ENCODE measurements at places on chromosomes 6 and 20.

GRCh38 chr6:35496841-35497570 lies at the start of gene TEAD3:
Gene TEAD3 (minus strand): TSS chr6:35497079.
- no peaks in the 10 kb centered on the region for H3K27me3 ChIP-seq
- H3K27ac ChIP-seq = peak within 1 kb of the TSS; percentile 99
- peak within 1 kb of the TSS; percentile 92 for H3K4me3 ChIP-seq

DNA sequence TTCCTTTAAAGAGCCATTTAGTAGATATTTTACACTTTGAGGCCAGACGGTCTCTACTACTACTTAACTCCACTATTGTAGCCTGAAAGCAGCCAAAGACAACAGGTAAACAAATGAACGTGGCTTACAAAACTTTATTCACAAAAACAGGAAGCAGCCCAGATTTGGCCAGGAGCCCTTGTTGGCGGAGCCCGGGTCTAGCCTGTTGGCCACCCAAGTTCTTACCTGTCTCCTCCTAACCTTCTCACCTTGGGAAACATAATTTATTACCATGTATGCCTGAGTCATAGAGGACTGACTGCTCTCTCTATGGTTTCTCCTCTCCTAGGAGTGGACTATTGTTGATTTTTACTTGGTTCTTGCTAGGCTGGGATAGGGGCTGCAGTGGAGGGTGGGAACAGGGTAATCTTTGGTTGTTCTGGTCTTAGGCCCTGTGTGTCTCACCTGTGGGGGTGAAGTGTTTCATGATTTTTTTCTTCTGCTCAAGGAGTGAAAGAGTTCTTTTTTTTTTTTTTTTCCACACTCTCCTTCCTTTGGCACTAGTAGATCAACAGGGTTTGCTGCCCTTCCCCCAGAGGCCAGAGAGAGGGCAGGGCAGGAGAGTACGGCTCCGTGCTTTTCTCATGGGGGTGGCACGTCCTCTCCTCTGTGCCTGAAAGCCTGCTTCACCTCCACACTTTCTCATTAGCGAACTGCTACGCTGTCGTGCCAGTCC lies 90.0 kb downstream of the RPP40 start:
- H3K27me3 ChIP-seq = no peaks in the 10 kb centered on the region
- peaks cover 25% of the 10 kb centered on the region for H3K4me1 ChIP-seq
- no peak overlapping the region for H3K4me3 ChIP-seq
- no peaks in the 10 kb centered on the region for H3K36me3 ChIP-seq
- H3K27ac ChIP-seq = peak overlapping the region; percentile 50

DNA sequence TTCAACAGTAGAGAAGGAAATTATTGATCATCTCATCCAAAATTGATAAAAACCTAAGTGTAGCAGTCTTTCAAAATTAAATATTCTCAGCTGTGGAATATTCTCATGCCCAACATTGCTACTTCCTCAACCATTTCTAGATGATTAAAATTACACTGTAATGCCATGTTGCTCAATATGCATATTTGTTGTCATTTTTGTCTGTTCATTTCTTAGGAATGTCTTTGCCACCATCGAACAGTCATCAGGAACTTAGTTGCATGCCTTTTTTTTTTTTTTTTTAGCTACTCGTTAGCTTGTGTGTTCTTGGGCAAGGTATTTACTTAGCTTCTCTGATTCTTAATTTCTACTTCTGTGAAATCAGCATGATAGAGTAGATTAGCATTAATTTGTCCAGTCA lies 188.6 kb downstream of the DTNBP1 start:
- peaks cover 3% of the 10 kb centered on the region for H3K4me1 ChIP-seq
- no peak overlapping the region for H3K27ac ChIP-seq
- no peaks in the 10 kb centered on the region for H3K36me3 ChIP-seq
- no peaks in the 10 kb centered on the region for H3K27me3 ChIP-seq
- no peak for DNase-seq

DNA sequence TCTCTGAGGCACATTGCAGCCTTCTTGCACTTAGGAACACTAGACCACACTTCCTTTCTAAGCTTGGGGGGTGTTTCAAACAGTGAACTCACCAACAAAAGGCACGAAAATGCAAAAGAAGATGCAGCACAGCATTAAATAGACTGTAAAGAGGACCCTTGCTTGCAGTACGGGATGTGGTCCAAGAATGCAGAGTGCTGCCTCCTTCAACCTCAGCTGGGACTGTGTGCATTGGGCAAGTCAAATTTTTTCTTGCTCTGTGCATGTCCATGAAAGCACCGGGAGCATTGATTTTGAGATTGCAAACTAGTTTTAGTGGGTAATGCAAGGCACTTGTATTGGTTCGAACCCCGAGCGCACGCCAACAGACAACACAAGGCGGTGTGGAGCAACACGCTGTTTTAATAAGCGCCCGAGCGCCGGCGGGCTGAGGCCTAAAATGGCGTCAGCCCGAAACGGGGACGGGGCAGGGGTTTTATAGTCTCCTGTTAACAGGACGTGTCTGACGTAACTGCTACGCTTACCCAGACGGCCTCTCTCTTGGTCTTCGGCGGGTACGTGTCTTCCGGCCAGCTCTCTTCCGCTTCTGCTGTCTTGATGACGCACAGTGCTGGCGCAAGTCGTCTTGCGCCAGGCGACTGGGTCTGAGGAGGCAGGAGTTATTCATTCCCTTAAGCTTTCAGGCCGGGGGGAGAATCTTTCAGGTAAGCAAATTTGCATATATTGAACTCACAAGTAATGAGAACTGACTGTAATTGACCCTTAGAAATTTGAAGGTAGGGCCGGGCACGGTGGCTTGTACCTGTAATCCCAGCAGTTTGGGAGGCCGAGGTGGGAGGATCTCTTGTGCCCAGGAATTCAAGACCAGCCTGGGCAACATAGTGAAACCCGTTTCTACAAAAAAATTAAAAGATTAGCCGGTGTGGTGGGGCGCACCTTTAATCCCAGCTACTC lies 18.7 kb upstream of the ZFP64 start:
- no peaks in the 10 kb centered on the region for H3K4me1 ChIP-seq
- DNase-seq = no peak
- H3K36me3 ChIP-seq = no peaks in the 10 kb centered on the region
- H3K4me3 ChIP-seq = no peak overlapping the region

GRCh38 chr20:62924442-62925075 lies 1.7 kb downstream of the DIDO1 start:
- peak; percentile 55 for DNase-seq
- H3K27me3 ChIP-seq = no peaks in the 10 kb centered on the region
- H3K27ac ChIP-seq = peak overlapping the region; percentile 98
- H3K4me1 ChIP-seq = peaks cover 63% of the 10 kb centered on the region

DNA sequence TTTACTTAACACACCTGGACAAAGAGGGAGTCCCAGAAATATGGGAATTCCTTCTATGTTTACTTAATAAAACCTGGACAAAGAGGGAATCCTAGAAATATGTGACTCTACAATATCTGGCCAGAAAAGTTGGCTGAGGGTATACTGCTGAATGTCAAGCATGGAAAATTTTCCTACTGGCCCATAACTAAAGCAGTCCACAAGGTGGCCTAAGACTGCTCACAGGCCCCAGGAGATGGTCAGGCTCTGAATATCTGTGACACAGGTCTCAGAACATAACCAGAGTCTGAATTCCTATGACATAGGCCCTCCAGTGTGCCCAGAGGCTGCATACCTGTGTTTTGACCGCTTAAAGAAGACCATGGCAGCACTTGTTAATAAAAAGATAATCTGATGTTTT lies 578.2 kb upstream of the NRSN1 start:
- peaks cover 5% of the 10 kb centered on the region for H3K4me1 ChIP-seq
- H3K4me3 ChIP-seq = no peak overlapping the region
- no peaks in the 10 kb centered on the region for H3K27me3 ChIP-seq
- peak; percentile 50 for DNase-seq
- H3K27ac ChIP-seq = peak overlapping the region; percentile 36
- no peaks in the 10 kb centered on the region for H3K36me3 ChIP-seq

DNA sequence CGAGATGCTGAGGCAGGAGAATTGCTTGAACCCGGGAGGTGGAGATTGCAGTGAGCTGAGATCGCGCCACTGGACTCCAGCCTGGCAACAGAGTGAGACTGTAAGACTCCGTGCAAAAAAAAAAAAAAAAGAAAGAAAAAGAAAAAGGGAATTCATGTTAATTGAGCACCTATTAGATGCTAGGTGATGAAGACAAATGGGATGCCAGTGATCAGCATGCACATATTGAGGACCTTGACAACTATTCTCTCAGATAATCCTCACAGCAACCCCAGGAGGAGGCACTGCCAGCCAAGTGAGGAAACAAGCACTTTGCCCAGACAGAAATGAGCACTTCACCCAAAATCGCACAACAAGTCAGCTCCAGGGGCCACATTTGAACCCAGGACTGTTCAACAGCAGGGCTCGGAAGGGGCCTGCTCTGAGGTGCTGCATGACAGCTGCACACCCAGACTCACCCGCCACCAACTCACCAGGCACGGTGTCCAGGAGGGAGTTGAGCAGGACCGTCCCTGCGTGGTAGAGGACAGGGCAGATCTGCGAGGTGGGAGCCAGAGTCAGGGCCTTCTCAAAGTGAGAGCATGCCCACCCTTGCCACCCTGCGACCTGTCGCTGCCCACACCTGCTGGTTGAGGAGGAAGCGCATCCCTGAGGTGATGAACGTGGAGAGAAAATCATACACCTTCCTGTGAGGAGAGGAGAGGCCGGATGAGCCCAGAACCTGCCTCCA lies 4.6 kb downstream of the PLTP start:
- no peak overlapping the region for H3K27ac ChIP-seq
- no peak overlapping the region for H3K4me3 ChIP-seq
- H3K36me3 ChIP-seq = no peaks in the 10 kb centered on the region

DNA sequence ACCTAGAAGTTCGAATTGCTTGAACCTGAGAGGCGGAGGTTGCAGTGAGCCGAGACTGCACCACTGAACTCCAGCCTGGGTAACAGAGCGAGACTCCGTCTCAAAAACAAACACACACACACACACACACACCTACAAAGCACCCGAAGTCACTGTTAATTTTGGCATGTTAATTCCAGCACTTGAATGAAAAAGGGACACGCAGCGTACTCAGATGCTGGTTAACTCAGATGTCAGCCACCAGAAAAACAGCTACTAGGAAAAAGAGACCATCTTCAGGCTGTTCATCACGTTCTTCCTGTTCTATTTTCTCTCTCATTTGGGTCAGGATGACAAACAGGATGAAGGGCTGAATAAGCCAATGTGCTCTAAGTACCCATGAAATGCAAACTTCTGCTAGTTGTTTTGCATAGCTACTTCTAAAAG lies 46.9 kb downstream of the BLOC1S5 start:
- no peaks in the 10 kb centered on the region for H3K4me1 ChIP-seq
- H3K4me3 ChIP-seq = no peak overlapping the region
- no peak for DNase-seq
- no peak overlapping the region for H3K27ac ChIP-seq

DNA sequence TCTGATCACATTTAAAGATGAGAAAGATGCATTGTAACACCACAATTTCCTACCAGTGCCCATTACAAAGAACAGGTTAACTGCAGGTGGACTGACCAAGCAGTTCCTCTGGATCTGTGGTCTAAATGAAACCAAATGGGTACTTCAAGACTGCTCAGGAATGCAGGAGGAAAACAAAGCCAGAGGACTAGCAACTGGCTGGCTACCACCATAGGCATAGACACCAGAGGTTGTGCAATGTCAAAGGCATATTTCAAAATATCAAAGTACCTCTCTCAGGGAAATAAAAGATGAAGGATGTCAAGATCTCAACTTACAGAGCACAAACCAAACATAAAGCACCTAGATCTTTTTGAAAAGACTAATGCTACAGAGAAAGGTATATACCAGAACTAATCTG lies 65.5 kb downstream of the GMDS start:
- no peaks in the 10 kb centered on the region for H3K27me3 ChIP-seq
- no peak overlapping the region for H3K4me3 ChIP-seq

DNA sequence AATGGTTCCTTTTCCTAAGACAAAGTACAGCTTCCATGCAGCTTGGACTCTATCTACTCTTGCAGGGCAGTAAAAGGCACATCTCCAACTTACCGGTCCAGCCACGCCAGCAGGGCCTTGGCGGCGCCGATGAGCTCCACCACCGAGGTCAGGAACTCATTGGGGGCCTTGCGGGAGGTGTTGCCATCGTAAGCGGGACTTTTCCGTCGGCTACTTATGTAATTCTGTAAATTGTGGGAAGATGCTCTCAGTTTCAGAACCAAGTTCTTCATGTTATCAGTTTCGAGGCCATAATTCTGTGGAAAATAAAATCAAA lies 68.5 kb downstream of the CNKSR3 start:
- no peak for DNase-seq
- no peak overlapping the region for H3K4me3 ChIP-seq
- H3K4me1 ChIP-seq = peaks cover 3% of the 10 kb centered on the region
- peak overlapping the region; percentile 42 for H3K27ac ChIP-seq
- no peaks in the 10 kb centered on the region for H3K36me3 ChIP-seq
- no peaks in the 10 kb centered on the region for H3K27me3 ChIP-seq

DNA sequence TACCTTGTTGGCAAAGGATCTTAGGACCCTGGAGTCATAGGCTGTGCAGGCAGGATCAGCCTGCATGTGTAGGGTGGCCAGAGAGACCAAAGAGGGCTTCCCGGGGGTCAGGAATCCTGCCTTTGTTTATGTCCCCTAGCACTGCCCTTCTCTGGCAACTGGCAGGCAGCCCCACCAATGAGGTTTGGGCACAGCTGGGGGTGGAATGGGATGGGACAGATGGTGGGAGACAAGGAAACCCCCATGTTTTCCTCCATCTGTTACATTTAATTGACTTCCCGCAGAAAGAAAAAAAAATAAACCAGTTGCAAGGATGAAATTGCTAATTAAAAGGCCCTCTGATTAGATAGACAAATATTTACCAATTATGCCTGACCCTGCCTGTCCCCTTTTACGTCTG lies 27.6 kb downstream of the CD40 start:
- DNase-seq = no peak
- H3K36me3 ChIP-seq = no peaks in the 10 kb centered on the region
- no peak overlapping the region for H3K4me3 ChIP-seq

DNA sequence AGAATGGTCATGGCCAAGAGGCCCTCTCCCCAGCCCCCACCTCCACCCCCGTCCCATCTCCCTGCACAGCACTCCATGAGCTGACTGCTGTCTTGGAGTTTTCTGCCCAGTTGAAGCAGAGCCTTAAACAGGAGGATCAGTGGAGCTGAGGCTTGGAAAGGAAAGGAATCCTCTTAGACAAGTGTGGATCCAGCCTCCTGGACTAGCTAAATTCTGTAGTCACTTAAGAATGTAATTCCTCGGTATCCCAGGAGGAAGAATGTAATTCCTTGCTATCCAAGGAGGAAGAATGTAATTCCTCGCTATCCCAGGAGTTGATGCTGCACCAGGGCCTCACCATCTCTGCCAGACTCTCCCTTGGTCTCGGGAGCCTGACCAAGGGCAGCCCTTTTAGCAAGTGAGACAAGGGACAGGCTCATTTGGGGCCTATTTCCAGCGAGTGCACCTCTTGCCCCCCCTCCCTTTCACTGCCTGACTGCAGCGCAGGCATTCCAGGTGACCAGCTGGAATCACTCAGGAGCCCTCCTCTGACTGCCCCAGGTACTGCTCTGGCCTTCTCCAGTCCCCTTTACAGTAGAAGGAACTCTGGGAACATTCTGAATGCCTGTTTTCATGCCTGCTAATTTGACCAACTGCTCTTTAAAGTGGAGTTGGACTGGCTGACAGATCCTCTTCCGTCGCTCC lies 76.2 kb downstream of the TCP11 start:
- no peak overlapping the region for H3K27ac ChIP-seq
- H3K4me1 ChIP-seq = no peaks in the 10 kb centered on the region
- no peak overlapping the region for H3K4me3 ChIP-seq
- no peak for DNase-seq

- H3K4me1 ChIP-seq = peaks cover 7% of the 10 kb centered on the region
- H3K27me3 ChIP-seq = no peaks in the 10 kb centered on the region
- DNase-seq = no peak
Observed at GRCh38 chr6:134170844-134171243, 118.4 kb upstream of the SLC2A12 start.
